ENCODE measurements at places on chromosomes 2 and 18.

- no peaks in the 10 kb centered on the region for H3K36me3 ChIP-seq
- no peaks in the 10 kb centered on the region for H3K27me3 ChIP-seq
- peak; percentile 31 for DNase-seq
- H3K4me1 ChIP-seq, result peaks cover 41% of the 10 kb centered on the region
Measured at GRCh38 chr2:203750346-203751068, 44.1 kb downstream of the CD28 start.

DNA sequence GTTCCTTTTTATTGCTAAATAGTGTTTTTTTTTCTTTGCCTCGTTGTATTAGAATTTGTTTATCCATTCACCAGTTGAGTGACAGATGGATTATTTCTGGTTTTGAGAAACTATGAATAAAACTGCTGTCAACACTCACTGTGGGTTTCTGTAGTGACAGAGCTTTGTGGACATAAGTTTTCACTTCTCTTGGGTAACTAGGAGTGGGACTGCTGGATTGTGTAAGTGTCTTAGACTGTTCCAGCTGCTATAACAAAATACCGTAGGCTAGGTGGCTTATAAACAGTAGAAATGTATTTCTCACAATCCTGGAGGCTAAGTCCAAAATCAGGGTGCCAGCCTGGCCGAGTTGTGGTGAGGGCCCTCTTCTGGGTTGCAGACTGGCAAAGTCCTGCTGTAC, 71.9 kb downstream of the TNFRSF11A start:
- DNase-seq, result no peak
- H3K4me3 ChIP-seq, result no peak overlapping the region
- H3K27ac ChIP-seq, result no peak overlapping the region
- no peaks in the 10 kb centered on the region for H3K36me3 ChIP-seq
- H3K27me3 ChIP-seq, result no peaks in the 10 kb centered on the region
- peaks cover 4% of the 10 kb centered on the region for H3K4me1 ChIP-seq

DNA sequence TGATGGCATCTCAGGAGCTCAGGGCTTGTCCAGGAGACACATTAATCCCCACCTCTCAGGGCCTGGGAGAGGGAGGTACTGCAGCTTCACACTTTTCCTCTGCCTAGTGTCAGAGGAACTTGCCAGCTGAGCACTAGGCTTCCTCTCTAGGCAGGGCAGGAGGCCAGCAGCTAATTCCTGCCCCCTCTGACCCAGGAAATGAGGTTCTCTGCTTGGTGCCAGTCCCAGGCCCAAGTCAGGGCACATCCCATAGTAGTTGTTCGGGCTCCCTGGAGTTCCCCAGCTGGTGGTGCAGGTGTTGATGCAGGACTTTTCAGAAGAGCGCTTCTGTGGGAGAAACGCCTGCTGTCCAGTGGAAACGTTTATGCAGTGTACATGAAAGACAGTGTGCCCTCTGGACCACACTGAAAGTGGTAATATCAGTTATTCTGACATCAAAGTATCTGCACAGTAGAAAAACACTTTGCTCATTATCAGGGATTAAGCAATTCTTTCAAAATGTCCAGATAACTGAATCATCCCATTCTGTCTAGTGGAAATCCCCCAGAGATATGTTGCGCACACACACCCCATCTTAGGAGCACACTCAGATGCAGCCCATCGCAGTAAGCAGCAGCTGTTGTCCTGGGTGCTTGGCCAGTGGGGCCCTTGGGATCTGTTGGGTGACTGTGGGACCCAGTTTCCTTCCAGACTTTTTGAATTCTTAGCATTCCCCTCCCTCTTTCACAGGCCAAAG, 17.8 kb upstream of the SCLY start:
- H3K36me3 ChIP-seq, result peaks cover 53% of the 10 kb centered on the region
- no peak for DNase-seq
- no peak overlapping the region for H3K4me3 ChIP-seq
- H3K4me1 ChIP-seq, result peaks cover 2% of the 10 kb centered on the region
- H3K27ac ChIP-seq, result no peak overlapping the region

- H3K4me3 ChIP-seq, result no peak overlapping the region
- no peaks in the 10 kb centered on the region for H3K27me3 ChIP-seq
- H3K36me3 ChIP-seq, result no peaks in the 10 kb centered on the region
- no peak for DNase-seq
- H3K27ac ChIP-seq, result no peak overlapping the region
Measured at GRCh38 chr2:29691391-29691950, 229.9 kb downstream of the ALK start.

- H3K4me3 ChIP-seq, result no peak overlapping the region
- no peaks in the 10 kb centered on the region for H3K27me3 ChIP-seq
- no peaks in the 10 kb centered on the region for H3K4me1 ChIP-seq
- no peak overlapping the region for H3K27ac ChIP-seq
- no peak for DNase-seq
- peaks cover 29% of the 10 kb centered on the region for H3K36me3 ChIP-seq
Measured at GRCh38 chr2:227339098-227339599, 14.1 kb downstream of the MFF start.

DNA sequence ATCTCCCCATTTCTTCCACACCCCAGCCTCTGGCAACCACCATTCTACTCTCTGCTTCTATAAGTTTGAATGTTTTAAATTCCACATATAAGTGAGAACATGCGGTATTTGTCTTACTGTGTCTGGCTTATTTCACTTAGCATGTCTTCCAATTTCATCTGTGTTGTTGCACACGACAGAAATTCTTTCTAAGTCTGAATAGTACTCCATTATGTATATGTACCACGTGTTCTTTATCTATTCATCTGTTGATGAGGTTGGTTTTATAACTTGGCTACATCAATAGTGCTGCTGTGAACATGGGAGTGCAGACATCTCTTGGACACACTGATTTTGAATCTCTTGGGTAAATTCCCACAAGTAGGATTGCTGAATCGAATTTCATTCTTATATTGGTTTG, 31.8 kb upstream of the MTX2 start:
- H3K36me3 ChIP-seq, result no peaks in the 10 kb centered on the region
- no peak overlapping the region for H3K27ac ChIP-seq
- no peaks in the 10 kb centered on the region for H3K4me1 ChIP-seq
- no peak for DNase-seq
- H3K4me3 ChIP-seq, result no peak overlapping the region

DNA sequence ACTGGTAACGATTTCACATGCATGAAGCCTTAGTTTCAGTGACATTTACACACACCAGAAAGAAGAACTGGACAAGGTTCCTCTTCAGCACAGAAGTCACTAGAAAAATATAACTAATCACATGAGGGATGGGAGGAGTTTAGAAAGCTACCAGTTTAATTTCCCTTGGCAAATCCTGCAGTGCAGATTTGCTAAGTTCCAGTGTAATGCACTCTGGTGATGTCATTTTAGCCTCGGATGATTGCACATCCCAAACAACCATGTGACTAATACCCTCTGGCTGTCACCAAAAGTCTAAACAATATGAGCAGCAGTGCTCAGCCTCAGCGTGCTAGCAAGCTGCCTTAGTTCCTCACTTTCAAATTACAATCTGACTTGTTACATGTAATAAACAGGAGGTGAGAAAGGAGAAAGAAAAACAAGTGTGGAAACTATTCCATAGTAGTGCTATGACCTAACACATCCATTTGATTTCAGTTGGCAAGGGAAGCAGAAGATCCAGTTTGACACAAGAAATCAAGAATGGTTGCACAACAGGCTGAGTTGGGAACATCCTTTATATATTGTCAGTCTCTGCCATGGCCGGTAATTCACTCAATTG, 35.3 kb upstream of the PPP1CB start:
- no peaks in the 10 kb centered on the region for H3K27me3 ChIP-seq
- H3K4me3 ChIP-seq, result no peak overlapping the region
- no peak for DNase-seq
- no peaks in the 10 kb centered on the region for H3K36me3 ChIP-seq
- H3K27ac ChIP-seq, result no peak overlapping the region
- no peaks in the 10 kb centered on the region for H3K4me1 ChIP-seq

- peak overlapping the region; percentile 97 for H3K27ac ChIP-seq
- H3K36me3 ChIP-seq, result peaks cover 57% of the 10 kb centered on the region
- DNase-seq, result peak; percentile 67
- no peaks in the 10 kb centered on the region for H3K27me3 ChIP-seq
Measured at GRCh38 chr2:219178377-219179175, 501 bp downstream of the RETREG2 start.

GRCh38 chr2:226893216-226893615, 57.4 kb downstream of the RHBDD1 start:
- no peaks in the 10 kb centered on the region for H3K27me3 ChIP-seq
- no peak for DNase-seq
- H3K4me3 ChIP-seq, result no peak overlapping the region
- H3K4me1 ChIP-seq, result no peaks in the 10 kb centered on the region

GRCh38 chr2:72182547-72182946, 34.9 kb upstream of the CYP26B1 start:
- no peak for DNase-seq
- no peaks in the 10 kb centered on the region for H3K27me3 ChIP-seq
- H3K4me1 ChIP-seq, result no peaks in the 10 kb centered on the region
- H3K36me3 ChIP-seq, result peaks cover 13% of the 10 kb centered on the region
- H3K4me3 ChIP-seq, result no peak overlapping the region
